ENCODE measurements at places on chromosomes 7 and 10.

DNA sequence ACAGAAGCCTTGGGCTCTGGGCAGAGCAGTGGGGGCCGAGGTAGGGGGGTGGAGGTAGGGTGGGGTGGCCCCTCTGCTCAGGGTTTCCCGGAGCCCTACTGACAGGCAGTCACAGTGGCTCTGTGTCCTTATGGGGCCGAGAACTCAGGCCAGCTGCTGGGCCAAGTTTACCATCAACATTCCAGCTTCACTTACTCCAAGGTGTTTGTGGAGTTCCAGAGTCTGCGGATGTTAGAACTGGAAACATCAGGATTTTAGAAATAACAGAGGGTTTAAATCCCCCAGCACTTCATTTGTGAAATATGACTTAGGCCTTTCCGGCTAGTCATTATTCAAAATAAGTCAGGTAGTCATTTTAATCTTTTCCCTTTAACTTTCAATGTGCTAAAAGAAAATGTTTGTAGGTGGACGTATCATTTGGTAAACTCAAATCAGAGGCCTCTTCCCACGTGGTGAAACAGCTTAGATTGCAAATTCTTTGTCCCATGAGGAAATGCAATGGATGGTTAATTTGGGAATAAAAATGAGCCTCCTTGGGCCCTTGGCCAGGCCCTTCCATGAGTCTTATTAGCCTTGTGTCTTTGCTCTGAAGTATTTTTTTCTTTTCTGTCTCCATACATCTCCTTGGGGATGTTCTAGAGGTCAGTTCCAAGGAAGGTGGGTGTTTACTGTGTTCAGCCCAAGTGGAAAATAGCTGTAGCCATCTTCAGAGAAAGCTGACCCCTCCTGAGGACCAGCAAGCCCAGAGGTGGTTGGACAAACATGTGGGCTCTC, 99.6 kb upstream of the BTBD16 start:
- DNase-seq = no peak

- no peak for DNase-seq
These were observed 63.9 kb downstream of the VOPP1 start for GRCh38 chr7:55508221-55509011.

DNA sequence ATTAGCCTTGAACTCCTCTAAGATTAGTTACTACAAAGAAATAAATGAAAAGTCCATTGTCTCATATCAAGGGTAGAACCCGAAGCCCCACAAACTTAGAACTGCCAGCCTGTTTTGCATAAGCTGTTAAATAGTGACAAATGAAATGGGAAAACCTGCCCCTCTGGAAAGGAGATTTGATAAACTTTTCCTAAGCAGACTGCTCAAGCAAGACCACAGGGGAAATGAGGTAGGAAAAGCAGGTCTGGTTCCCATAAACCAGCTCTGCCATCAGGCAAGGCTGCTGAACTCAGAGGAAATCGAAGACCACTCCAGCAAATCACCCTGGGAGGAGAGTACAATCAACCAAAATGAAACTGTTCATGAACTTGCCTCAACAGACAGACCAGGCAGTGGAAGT, 181.5 kb upstream of the AOAH start:
- no peak for DNase-seq

DNA sequence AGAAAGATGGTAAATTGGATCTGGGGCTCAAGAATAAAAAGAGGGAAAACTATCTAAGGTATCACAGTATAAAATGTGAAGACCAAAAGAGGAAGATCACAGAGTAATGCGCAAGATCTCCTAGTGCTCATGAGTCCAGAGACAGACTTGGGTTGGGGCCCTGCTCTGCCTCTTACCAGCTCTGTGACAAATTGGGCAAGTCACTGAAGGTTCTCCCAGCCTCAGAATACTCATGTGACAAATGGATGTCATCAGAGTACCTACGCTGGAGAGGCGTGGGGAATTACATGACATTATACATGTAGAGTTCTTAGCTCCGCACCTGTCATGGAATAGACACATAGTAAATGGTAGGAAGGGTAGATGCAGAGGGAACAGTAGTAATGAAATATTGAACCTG, 124.4 kb downstream of the DOCK4 start:
- DNase-seq = peak; percentile 70

- DNase-seq = no peak
These were observed 290.1 kb upstream of the ZMIZ1 start for GRCh38 chr10:78778444-78779338.

DNA sequence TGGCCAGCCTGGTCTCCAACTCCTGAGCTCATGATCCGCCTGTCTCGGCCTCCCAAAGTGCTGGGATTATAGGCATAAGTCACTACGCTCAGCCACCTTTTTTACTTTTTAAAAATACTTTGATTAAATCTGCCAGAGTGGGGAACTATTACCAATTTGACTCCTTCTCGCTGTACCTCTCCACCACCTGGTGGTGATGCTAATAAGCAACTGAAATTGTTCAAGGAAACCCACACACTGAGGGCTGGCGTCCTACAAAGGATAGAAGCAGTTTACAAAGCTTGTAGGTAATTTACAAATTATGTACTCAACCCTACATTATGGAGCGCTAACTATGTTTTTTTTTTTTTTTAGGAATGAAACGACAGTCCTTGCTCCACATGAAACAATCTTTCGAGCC, 111.1 kb downstream of the CPED1 start:
- no peak for DNase-seq

- no peak for DNase-seq
These were observed 9.6 kb downstream of the CAPZA2 start for GRCh38 chr7:116872026-116872425.

DNA sequence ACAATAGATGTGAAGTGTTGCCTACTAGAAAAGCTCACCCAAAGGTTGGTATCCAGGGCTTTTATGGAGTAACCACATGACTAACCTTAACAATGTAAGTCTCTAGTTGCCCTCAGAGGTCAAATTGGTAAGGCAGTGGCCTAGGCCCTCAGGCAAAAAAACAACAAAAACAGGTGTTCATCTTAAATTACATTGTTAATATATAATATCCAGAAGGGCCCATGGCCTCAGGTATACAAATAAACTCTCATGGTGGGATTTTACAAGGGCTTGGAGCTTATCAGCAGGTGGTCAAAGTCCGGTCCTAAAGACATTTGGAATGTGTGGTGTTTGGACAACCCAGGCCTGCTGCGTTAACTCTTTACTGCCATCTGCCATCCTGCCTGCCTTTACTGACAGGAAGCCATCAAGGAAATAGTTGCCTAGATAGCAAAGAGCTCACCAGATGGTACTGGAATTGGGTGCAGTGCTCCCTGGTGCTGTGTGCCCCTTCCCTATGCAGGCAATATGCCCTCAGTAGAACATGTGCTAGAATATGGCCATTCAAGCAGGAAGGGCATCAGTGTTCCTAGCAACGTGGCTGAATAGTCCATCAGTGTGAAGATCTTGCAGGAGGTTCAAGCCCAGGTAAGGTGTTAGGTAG, 36.2 kb downstream of the TOMM7 start:
- no peak for DNase-seq

Data from NB4 (cell line).